ENCODE measurements at places on chromosomes 11 and 22.

- peak; percentile 39 for DNase-seq
These were observed 52.5 kb upstream of the CLDN5 start for GRCh38 chr22:19576460-19577421.

GRCh38 chr11:73296501-73297230 lies 11.4 kb upstream of the ARHGEF17 start:
- no peak for DNase-seq

DNA sequence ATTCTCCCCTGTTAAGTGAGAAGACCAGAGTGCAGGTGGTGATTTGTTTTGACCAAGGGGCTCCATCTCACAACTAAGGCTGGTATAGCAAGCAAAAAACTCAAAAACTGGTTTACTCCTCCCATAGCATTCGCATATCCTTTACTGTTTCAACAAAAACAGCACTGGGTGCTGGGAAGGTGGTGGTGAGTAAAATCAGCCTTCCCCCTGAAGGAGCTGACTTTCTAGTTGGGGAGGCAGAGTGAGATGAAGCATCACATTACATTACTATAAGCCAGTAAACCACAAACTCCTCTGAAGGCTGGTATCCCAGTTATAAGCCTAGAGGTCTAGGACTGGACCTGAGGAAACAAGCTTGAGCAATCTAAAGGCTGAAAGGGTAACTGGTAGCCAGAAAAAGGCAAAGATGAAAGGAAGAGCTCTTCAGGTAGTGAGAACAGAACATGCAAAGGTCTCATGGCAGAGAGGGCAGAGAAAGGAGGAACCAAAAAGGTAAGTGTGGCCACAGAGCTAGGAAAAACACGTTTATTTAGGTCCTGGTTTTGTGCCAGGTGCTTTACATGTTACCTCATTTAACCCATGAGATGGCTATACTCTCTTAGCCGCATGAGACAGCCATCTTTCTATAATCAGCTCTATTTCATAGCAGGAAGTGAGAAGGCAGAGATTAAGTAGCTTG lies 22.3 kb downstream of the TMEM123 start:
- DNase-seq = peak; percentile 59

- no peak for DNase-seq
These were observed 40.1 kb downstream of the EIF4ENIF1 start for GRCh38 chr22:31449506-31449905.

DNA sequence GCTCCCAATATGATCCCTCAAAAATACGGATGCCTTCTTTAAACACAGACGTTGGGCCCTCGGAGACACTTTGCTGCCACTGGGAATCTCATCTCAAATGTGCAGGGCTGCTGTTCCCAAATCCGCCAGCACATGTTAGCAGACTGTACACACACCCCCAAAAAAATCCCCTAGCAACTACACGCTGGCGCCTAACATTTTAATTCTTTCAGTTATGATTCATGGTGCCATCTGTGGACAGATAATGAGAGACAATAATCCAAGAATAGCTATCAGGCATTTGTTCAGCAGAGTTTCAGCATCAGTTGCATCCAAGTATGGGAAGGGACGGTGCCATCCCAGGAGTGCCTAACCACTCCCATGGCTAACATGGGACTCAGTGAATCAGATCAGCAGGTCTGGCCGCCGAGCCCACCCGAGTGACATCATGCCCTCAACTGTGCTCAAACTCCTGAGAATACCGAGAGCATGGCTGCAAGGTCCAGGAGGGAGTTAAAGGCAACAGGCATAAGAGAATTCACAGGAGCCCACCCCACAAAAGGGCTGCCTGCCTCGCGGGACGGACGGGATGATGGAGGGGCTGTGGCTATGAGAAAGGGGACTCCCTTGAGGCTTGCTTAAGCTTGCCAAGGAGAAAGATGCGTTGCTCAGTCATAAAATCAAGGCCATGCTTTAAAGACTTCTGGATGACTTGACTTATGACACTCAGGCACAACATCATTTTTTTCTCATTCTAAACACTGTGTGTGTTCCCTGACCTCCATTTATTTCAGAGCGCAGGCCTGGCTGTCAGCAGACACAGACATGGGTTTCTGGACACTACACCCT lies 337.0 kb downstream of the SHANK2 start:
- DNase-seq = no peak

GRCh38 chr22:32584650-32585049 lies 110.0 kb downstream of the FBXO7 start:
- DNase-seq = no peak

GRCh38 chr22:44555046-44555445 lies 57.0 kb upstream of the RTL6 start:
- no peak for DNase-seq

GRCh38 chr11:102564110-102564509 lies 33.6 kb upstream of the MMP7 start:
- peak; percentile 95 for DNase-seq

DNA sequence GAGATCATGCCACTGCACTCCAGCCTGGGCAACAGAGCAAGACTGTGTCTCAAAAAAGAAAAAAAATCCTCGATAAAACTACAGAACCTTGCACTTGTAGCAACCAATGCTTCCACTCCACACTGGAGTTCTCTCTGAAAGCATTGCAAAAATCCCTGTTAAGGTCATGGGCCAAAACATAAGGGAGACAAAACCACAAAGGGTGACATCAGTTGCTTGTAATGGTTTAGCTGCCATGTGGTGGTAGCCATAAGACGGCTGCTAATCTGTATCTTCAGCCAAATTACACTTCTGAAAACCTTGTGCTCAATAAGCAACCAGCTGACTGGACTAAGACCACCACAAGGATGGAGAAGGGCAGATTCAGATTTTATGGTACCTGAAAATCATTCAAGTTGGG lies 20.6 kb upstream of the TPH1 start:
- no peak for DNase-seq

DNA sequence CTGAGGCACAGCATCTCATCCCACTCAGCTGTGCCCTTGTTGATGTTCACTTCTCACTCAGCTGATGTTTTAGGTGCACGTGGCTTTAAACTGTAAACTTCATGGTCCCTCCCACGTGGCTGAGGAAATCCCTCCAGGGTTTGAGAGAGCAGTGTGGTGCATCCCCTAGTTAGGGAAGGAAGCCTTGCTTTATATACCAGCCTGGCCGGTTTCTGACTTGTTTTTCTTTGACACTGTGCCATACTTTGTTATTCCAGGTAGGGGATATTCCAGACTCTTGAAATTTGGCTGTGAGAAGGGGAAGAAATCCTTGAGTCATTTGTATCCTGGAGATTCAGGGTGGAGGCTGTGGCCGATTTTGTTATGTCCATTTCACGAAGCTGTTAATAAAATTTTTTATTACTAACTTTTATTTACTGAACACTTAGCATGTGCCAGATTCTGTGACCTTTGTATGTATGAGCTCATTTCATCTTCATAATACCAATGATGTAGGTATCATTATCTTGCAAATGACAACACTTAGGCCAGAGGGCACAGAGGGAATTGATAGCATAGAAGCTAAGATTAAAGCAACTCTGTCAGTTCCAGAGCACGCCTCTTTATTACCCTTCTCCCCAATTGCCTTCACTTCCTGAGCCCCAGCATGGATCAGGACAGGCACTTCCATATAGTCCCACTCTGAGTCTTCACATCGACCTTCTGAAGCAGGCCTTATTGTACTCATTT lies 116.6 kb downstream of the NAV2 start:
- DNase-seq = peak; percentile 28

DNA sequence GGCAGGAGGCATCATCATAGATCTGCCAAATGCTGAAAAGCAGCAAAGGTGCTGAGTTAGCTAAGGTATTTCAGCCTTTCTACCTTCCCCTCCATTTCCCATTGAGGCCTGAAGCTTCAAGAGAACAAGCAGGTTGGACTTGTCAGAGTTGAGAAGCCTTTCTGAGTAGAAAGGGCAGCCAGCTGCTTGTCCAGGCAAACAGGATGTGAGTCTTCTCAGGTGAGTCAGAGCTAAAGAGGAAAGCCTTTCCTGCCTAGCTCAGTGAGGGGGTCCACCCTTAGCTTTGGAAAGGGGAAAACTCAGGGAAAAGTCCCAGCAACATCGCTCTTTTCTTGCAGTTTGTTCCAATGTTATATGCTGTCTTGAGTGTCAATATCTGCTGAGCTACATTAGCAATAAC lies 13.2 kb upstream of the MPZL2 start:
- peak; percentile 84 for DNase-seq

GRCh38 chr11:47354913-47355282 lies 2.4 kb upstream of the MYBPC3 start:
- no peak for DNase-seq

DNA sequence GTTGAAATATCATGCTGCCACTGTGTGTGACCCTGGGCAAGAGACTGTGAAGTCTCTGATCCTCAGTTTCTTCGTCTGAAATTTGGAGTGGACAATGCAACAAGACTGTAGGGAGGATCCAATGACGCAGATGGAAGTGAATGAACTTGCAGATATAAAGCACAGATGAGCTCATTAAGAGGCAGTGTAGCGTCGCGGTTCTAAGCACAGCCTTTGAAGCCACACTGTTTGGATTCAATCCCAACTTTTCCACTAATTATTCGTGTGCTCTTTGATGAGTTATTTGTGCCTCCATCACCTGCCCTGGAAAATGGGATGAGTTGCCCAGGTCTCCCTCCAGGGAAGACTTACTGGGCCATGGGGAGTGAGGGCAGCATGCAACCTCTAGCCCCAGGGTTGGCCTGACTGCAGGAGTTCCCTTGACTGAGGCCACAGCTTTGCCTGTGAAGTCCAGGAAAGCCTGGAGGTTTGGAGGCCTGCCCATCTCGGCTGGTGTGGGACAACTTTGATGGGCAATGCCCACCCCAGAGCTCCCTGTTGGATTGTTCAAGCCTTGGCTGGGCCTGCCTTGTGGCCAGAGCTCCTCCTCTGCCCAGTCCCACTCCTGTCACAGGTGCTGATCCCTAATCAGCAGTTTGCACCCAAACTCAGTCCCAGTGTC lies 266.0 kb upstream of the B3GAT1 start:
- no peak for DNase-seq

GRCh38 chr11:12539572-12539971 lies 134.6 kb upstream of the TEAD1 start:
- peak; percentile 79 for DNase-seq

GRCh38 chr22:48510599-48510998 lies 1317.1 kb downstream of the BRD1 start:
- DNase-seq = no peak

DNA sequence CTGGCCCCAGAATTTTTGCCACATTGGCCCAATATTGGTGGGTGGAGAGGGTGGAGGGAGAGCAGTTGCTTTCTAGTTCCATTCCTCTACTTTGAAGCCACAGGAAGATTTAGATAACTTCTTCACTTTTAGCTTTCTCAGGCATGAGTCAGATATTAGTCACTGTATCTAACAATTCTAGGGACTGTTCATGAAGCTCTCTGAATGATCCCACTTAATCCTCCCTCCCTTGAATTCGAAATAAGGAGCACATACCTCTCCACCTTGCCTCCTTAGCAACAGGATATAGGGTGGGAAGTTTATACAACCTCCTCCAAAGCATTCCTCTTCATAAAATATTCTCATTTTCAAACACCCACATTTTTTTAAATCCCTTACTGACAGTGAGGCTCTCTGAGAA lies 13.5 kb downstream of the FSHB start:
- DNase-seq = peak; percentile 68

DNA sequence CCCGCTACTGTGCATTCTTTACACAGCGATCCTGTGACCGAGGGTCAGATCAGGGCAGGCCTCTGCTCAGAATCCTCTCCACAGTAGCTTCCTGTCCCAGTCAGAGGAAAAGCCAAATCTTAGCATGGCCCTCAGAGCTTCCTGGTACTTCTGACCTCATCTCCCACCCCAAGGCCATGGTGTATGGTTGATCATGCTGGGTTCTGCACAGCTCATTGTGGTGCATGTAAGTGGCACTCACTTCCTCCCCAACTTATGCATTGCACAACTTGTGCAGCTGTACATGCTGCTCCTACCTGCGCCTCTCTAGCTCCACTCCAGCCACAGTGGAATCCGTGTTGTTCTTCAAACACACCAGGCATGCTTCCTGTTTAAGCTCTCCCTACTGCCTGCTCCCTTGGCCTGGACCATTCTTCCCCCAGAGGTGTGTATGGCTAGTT lies 20.3 kb downstream of the BMAL1 start:
- no peak for DNase-seq

DNA sequence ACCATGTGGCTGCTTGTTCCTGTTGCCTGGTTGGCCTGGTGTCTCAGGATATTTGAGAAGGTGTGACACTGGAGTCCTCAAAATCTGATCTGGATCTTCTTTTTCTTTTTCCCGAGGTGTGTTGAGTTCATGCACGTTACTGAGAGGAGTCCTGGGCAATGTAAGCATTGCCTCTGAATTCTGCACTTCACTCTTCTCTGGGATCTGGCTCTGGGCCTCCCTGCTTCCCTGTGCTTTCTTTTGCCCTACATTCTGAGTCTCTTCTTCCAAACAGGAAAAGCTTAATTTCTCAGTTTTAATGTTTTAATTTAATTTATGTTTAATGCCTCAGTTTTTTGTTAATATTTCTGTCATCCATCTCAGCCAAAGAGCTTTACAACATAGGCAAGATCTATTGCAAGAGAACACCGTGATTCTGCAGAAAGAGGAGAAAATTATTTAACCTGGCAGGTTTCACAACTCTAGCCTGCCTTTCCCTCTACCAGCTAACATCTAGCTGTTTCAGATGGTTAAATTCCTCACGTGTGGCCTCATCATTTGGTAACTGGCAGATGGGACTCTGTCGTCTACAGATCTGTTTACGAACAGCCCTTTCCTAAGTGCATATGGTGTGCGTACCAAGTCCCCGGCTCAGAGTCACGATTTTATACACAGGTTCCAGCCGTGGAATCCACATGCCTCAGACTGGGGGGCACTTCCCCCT lies 24.7 kb downstream of the LDLRAD3 start:
- no peak for DNase-seq

- peak; percentile 21 for DNase-seq
These were observed 88.1 kb upstream of the ARHGAP32 start for GRCh38 chr11:129280027-129280811.

GRCh38 chr11:64152841-64153691 lies 12.8 kb downstream of the MACROD1 start:
- DNase-seq = peak; percentile 58

DNA sequence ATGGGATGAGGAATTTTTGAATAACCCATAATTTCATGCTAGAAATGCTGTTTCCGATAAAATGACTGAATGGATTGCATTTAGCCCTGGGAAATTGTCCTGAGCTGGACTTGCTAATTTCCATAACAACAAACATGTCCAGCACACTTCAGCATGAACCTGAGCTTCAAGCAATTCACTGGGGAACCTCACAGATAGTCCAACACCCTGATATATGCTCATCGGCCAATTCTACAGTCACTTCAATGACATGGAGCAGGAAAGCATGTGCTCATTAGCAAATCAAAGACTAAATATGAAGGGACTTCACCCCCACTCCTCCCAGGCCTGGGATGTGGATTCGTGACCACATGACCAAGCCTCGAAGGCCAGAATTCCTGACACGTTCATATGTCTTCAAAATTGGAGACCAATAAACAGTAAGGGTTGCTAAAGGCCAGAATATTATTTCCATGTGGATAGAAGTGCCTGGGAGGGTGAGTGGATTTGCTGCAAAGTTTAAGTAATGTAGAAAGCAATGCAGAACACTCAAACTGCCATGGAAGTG lies 131.9 kb downstream of the SLC1A2 start:
- DNase-seq = no peak

GRCh38 chr11:1888347-1888753 lies 3.3 kb downstream of the PRR33 start:
- no peak for DNase-seq

GRCh38 chr11:132158091-132158490 lies 787.7 kb downstream of the NTM start:
- peak; percentile 59 for DNase-seq

GRCh38 chr22:44098966-44099530 lies 74.9 kb downstream of the PARVB start:
- DNase-seq = no peak

GRCh38 chr11:71307811-71308645 lies 55.7 kb upstream of the SHANK2 start:
- DNase-seq = no peak

Measured in kidney tubule cell (primary cell).